Activated T-helper 1 cell treated with anti-CD3 and anti-CD28 coated beads, Interleukin-2, amount 50 U/mL, for 16 hours (primary cell): ENCODE measurements at places on chromosomes 4 and X.

DNA sequence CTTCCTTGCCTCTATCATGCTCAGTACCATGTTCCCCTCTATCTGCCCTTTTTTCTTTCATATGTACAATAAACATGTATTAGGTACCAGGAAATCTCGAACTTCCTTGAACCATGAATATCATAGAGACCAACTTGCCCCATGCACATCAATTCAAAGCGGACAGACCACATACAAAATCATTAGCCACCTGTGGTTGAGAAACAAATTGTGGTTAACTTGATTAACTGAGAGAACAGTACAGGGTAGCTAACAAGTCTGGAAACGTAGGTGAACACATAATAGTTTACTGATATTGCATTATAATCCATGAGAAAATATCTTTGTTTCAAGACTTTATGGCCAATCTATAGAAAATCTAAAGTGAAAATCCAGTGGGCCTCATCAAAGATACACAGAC, 8.2 kb downstream of the CASP3 start:
- DNase-seq, result no peak

DNA sequence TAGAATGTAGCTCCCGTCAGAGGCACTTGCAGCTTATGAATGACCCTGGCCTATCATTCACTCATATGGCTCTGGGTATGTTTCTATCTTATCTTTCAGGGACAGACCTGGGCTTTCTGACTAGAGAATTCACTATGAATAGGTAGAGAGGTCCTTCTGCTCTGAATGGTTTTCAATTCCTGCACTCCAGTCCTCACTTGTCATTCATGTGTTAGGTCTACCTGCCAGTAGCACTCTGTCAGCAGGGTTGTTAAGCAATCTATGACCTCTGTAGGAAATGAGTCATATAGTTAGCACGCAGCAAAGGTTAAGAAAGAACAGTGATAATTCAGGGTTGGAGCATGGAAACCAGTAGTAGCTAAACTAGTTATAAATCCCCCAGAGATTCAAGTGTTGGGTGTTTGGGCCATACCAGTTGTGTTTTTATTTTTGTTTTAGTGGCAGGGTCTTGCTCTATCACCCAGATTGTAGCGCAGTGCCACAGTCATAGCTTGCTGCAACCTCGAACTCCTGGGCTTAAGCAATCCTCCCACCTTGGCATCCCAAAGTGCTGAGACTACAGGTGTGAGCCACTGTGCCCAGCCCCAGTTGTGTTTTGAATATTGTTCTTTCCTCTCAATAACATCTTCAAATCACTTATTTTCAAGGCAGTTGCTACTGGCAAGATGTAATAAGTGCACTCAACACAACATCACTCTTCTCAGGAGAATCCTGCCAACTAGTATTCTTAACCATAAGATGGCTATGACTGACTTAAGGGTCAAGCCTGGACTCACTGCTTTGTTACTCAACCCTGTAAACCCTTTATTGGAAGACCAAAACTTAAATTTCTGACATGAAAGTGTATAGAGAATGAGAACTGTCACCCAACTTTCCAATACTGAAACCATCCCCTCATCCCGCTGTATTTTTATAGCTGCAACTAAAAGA, 25.1 kb downstream of the ARL13A start:
- no peak for DNase-seq

DNA sequence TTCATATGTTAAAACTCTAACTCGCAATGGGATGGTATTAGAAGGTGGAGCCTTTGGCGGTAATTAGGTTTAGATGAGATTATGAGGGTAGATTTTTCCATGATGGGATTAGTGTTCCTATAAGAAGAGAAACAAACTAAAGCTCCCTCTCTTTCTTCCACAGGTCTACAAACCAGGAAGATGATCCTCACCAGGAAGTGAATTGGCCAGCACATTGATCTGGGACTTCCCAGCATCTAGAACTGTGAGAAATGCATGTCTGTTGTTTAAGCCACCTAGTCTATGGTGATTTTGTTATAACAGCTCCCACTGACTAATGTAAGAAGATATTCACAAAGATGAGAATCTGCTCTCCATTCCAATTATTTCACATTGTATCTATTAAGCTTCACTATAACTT, 2266.9 kb downstream of the PCDH7 start:
- DNase-seq, result no peak

GRCh38 chrX:10582215-10582733, 38.1 kb downstream of the MID1 start:
- DNase-seq, result no peak

GRCh38 chr4:183905081-183905592, at the start of gene STOX2:
STOX2 (plus strand) TSS chr4:183905307; CDS start chr4:183906791, 1,484 bp downstream.
- DNase-seq, result no peak

DNA sequence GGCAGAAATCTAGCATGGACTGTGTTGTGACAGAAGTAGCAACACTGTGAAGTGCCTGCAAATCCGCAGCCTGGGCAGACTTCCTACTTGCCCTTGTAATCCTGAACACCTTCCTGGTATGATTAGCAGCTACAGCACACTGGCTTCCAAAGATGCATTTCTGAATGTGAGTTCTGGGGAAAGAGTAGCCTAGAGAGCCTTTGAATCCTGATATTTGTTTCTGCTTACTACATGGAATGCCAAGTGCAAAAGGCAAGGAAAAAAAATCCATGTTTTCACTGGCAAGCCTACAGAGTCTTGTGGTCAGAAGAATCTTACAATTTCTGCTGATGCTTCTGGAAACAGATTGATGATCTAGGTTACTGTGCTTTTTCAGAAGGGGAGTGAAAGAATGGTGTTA, 223.7 kb downstream of the COL25A1 start:
- no peak for DNase-seq

DNA sequence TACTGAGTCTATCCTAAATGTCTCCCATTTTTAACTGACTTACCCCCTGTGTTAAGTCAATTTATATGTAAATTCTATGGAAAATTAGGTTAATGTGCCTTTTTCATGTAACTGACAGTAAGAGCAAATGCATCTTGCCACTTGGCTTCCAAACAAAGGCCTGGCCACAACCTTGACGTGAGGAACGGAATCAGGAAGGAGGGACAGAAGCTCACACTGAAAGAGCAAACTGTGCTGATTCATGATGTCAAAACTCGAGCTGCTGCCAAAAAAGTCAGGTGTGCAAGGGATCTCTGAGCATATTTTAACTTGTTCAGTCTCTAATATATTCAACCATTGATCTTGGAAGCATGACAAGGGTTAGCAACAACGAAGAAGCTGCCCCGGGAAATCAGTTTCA, 35.8 kb downstream of the GPM6A start:
- DNase-seq, result no peak

GRCh38 chr4:7772711-7773385, 166.8 kb downstream of the AFAP1 start:
- no peak for DNase-seq

DNA sequence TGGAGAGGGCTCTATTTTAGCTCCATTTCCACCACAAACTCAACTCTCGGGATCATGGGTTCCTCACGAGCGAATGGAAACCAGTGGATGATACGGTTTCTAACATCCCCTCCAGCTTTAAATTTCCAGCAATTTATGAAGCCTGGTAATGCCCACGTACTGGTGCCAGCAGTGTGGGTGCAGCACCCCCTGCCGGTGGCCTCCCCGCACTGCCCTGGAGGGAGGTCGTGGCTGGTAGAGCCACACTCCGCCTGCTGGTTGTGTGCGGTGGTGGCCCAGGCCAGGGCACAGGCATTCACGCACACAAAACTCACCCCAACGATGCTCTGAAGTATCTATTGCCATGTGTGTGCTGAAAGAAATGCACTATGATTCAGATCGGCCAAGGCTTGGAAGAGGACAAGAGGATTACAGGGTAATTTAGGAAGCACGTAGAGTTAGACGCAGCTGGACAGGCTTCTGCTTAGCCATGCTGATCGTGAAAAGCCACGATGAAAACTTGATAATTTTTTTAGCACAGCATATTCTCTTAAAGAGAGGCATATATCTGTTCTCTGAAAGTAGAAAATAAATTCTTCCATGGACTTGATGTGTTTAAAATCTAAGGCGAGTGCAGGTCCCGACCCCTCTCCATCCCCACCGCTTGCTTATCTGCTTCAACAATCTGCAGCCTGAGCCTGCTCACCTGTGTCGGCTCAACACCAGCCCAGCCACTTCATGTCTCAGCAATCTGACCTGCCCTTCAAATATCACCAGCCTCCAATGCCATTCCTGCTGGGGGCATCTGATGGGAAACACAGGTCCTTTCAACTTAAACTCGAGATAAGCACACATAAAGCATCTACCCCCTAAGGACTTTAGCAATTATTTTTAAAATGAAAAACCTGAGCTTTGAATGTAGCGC, 59.1 kb downstream of the SCD5 start:
- peak; percentile 31 for DNase-seq

- DNase-seq, result no peak
Observed at GRCh38 chr4:156173486-156173885, 219.8 kb upstream of the CTSO start.

- peak; percentile 16 for DNase-seq
Observed at GRCh38 chr4:118834960-118835569, 861 bp downstream of the SEC24D start.

DNA sequence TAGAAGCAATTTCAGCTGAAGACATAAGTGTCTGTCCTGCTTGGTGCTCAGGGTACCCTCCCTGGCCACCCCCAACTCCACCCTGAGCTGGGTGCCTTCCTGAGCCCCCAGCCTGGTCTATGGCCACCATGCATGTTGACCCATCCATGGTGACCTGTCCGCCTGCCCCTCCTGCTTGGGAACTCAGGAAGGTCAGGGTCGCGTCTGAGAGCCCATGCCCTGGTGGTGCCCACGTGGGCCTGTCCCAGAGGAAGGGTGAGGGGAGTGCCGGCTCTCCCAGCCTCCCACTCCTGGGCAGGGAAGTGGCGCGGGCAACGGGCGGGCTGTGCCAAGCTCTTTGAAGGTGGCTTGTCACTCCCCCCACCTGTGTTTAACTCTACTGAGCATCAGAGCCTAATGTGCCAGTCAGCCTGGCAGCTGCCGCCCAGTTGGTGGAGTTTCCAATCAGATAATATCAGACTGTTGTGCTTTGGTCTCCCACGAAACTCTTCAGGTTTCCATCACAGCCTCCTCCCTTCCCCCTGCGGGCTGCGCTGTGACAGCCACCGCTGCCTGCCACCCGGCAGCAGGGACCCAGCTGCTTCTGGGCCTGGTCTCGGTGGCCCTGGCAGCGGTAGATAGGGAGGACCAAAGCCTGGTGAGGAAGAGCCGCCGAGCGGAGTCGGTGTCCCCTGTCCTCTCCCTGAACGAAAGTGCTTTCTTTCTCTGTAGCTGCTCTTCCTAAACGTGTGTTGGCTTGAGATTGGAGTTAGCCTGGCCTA, 4.8 kb downstream of the SH3BP2 start:
- peak; percentile 4 for DNase-seq

DNA sequence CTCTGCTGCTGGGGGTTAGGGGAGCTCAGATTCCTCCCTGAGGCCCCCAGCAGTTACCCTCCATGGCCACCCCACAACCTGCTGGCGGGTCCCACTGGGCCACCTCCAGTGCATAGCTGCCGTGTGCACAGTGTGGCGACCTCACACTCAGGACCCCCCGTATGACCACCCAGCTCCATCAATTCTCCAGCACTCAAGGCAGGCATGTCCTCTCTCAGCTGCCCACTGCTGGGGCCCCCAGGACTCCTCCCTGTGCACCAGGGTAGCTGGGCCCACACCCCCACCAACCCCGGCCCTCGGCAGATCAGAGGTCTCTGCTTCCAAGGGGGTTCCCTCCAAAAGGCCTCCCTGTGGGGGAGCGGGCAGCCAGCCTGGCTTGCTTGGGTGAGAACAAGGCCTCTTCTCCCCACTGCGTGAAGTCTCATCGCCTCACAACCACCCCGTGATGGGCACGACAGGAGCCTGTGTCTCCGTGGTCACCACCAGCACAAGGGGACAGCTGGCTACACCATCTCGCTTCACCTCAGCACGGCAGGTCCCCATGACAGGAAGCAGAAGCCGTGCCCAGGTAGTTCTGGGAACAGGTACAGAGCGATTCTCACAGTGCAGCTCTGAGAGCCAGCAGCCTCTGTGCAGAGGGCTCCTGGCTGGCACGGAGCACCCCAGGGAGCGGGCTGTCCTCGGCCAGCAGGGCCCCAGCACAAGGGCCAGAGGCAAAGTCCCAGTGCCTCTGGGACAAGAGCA, 4.6 kb upstream of the HAUS3 start:
- DNase-seq, result peak; percentile 3

DNA sequence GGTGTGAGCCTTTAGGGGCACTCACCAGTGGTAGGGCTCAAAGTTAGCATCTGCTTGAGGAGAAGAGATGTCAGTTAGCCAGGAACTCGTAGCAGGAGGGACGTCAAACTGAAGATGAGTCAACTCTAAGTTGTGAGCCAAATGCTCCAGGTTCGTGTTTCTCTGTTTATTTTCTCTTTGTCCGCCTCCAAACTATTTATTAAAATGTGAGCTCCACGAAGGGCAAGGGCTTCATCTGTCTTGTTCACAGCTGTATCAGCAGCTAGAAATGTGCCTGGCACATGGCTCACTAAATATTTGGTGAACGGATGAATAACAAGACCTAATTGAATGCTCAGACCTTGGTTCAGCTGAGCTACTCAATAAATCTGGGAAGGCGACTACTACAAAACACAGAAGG, 248.9 kb downstream of the BCOR start:
- no peak for DNase-seq

DNA sequence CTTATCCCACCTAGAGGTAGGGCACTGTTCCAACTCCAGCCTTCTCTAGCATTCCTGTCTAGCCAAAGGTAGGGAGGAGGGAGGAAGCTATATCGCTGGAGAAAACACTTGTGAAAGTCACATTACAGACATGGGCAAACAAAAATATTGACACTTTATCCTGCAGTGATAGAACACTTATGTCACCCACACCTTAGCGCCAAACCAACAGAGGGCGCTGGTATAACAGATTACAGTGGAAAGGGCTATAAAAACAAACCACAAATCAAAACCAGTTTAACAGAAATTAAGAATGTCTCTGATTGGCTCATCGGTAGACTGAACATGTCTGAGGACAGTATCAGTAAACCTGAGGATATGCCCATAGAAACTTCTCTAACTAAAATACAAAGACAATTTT, 451.3 kb downstream of the TLL1 start:
- no peak for DNase-seq

DNA sequence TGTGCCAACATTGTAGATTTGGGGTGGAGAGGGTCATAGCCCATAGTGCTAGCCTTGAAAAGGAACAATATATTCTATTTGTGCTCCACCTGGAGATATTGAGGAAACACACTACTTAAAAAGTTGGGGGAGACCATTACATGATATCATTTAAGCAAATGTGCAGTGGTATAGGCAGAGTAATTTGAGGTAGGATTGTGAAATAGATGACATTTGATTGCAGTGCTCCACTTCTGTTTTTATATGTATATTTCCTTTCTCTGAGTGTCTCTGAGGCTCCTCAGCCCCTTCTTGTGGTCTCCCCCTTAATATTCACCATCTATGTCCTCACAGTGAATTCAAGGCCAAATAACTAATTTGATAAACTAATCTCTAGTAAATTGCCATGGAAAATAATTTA, 85.6 kb upstream of the NMU start:
- DNase-seq, result no peak

GRCh38 chr4:39103291-39103690, 41.3 kb downstream of the KLHL5 start:
- DNase-seq, result no peak

DNA sequence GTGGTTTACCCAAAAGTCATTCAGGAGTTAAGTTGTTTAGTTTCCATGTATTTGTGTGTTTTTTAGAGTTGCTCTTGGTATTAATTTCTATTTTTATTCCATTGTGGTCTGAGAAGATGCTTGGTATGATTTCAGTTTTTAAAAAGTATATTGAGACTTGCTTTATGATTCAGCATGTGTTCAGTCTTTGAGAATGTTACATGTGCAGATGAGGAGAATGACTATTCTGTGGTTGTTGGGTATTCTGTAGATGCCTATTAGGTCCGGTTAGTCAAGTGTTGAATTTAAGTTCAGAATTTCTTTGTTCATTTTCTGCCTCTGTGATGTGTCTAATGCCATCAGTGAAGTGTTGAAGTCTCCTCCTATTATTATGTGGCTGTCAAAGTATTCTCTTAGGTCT, 249.4 kb downstream of the ARHGAP10 start:
- no peak for DNase-seq
